ENCODE measurements at places on chromosomes 4 and X.
A peak's percentile ranks its signal among the peaks of the same experiment; 100 is the strongest.

DNA sequence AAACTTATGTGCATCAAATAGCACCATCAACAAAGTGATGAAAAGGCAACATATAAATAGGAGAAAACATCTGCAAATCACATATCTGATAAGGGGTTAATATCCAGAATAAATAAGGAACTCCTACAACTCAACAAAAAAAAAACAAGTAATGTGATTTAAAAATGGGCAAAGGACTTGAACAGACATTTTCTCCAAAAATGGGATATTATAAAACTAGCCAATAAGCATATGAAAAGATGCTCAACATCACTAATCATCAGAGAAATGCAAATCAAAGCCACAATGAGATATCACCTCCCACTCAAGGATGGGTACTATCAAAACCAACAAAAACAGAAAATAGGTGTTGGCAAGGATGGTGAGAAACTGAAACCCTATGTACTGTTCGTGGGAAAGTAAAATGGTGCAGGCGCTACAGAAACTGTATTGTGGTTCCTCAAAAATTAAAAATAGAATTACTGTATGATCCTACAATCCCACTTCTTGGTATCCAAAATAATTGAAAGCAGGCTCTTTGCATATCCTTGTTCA is 2.4 kb downstream of the DNAJB14 start:
- DNase-seq = no peak

DNA sequence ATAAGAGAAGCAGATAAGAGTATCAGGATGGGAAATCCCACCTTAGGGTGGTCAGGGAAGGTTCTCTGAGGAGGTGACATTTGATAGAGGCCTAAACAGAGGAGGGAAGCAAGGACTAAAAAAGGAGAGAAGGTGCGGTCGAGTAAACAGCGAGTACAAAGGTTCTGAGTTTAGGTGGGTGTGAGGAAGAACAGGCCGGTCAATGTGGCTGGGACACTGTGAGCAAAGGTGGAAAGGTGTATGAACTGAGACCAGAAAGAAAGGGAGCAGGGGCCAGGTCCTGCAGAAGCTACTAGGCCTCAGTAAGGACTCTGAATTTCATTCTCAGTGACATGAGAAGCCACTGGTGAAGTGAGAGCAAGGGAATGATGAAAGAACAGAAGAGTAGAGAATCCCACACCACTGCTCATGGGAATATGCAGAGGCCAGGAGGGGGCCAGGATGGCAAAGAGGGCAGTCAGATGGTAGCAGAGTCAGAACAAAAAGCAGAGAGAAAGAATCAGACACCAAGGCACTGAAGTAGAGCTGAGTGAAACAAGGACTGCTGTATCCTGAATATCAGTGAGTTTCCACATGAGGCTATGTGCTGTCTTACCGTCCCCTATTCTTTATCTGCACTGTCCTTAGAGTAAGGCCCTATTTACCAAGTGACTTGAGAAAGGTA is 18.0 kb downstream of the PRSS48 start:
- no peak for DNase-seq

- DNase-seq = no peak
Measured at GRCh38 chr4:10893395-10893794, 208.8 kb upstream of the CLNK start.

DNA sequence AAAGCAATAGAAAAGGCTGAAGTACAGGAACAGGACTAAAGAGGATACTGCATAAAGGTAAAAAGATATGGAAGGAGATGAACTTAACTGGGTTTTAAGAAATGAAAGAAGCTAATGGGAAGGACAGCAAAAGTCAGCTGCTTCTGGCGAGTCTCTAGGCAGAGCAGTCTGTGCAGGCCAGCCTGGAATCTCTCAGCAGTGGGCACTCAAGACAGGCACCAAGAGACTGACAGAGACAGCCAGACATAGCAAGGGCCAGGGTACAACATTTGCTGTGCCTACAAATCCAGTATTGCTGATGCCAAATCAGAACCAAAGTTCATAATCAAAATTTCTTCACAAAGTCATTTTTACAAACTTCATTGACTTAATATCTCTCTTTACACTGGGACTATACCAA is 62.4 kb downstream of the SPOCK3 start:
- no peak for DNase-seq

DNA sequence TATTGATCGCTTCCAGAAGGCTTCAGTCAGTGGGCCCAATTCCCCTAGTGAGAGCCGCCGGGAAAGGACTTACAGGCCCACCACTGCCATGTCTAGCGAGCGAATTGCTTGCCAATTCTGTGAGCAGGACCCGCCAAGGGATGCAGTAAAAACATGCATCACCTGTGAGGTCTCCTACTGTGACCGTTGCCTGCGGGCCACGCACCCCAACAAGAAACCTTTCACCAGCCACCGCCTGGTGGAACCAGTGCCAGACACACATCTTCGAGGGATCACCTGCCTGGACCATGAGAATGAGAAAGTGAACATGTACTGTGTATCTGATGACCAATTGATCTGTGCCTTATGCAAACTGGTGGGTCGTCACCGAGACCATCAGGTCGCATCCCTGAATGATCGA is 15.3 kb downstream of the MID2 start:
- DNase-seq = no peak

GRCh38 chrX:17380221-17380620 is 5.2 kb downstream of the NHS start:
- DNase-seq = no peak

DNA sequence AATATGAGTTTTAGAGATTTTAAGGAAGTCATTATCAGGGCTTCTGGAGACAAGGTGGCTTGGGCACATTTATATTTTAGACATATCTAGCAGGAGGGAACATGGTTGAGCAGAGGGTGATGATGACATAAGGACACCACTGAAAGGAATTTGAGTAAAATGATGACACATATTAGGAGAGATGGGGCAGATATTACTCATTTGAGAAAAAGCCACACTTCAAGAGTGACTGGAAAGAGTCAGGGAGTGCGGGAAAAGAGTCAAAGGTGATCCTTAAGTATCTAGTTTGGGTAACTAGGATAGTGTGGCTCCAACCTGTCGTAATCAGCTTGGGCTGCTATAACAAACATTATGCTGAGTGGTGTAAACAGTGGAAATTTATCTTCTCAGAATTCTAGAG is 377.7 kb downstream of the PACRGL start:
- no peak for DNase-seq

DNA sequence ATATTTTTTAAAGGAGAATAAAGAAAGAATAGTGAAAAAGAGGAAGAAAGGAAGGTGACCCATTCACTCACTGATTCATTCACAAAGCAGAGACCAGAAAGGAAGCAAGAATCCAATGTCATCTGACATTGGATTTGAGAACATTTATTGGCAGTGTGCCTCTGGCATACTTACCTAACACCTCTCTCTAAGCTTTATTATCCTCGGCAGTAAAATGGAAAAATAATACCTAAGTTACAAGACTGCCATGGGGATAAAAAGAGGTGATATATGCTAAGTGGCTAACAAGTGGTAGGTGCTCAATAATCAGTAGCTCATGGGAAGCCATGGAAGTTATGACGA is 41.6 kb upstream of the PPARGC1A start:
- no peak for DNase-seq

- DNase-seq = no peak
Measured at GRCh38 chrX:13939741-13940597, 89.7 kb downstream of the GEMIN8 start.

DNA sequence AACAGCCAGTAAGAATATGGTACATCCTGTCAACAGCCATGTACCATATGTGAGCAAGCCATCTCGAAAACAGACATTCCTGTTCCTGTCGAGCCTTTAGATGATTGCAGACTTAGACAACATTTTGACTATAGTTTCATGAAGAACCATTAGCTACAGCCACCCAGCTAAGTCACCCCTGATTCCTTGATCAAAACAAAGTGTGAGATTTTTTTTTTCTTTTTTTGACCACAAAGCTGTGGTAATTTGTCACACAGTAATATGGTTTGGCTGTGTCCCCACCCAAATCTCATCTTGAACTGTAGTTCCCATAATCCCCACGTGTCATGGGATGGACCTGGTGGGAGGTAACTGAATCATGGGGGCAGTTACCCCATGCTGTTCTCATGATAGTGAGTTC is 15.2 kb upstream of the HADH start:
- DNase-seq = no peak

DNA sequence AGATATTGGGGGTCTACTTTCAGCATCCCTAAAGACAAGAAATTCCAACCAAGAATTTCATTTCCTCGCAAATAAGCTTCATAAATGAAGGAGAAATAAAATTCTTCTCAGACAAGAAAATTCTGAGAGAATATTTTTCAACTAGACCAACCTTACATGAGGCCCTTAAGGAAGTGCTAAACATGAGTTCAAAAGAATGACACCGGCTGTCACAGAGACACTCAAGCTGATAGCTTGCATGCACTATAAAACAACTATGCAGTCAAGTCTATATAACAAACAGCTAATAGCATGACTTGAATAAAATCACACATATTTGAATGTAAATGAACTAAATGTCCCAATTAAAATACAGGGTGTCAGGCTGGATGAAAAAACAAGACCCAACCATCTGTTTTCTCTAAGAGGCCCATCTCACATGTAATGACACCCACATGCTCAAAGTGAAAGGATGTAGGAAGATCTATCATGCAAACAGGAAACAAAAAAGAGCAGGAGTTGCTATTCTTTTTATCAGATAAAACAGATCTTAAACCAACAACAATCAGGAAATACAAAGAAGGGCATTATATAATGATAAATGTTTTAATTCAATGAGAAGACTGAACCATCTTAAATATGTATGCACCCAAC is 27.2 kb downstream of the FAAH2 start:
- DNase-seq = no peak

- no peak for DNase-seq
Measured at GRCh38 chrX:39613482-39613995, 484.2 kb downstream of the BCOR start.

GRCh38 chr4:11367371-11367770 is 61.3 kb downstream of the HS3ST1 start:
- no peak for DNase-seq

DNA sequence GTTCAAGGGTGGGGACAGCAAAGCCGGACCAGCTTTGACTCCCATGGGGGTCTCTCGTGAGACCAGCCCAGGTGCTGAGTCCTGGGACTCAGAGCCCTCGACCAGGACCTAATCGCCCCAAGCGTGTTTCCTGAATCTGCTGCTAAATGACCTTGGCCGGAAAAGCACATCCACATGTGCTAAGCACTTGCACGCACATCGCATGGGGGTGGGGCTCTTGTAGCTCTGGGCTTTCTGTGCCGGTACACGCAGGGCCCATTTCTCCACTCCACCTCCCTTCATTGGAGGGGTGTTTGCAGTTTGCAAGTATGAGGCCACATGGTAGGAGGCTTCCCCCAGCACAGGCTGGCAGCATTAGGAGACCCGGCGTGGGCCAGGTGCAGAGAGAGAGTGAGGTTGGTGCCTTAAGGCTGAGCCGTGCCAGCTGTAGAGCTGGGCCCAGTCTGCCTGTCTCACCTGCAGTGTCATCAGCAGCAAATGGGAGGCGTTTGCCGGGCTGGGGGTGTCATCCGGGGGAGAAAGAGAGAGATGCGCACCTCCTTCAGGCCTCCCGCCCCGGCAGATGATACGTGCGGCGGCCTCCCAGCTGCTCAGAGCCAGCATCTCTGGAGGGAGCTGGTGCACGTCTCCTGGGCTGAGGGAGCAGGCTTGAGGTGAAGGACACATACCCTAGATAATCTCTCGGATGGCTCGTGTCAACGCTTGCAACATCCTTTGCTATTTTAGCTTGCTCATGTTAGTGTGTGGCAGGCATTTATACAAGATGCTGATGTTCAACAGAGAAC is 45.2 kb upstream of the CLCN4 start:
- peak; percentile 2 for DNase-seq

DNA sequence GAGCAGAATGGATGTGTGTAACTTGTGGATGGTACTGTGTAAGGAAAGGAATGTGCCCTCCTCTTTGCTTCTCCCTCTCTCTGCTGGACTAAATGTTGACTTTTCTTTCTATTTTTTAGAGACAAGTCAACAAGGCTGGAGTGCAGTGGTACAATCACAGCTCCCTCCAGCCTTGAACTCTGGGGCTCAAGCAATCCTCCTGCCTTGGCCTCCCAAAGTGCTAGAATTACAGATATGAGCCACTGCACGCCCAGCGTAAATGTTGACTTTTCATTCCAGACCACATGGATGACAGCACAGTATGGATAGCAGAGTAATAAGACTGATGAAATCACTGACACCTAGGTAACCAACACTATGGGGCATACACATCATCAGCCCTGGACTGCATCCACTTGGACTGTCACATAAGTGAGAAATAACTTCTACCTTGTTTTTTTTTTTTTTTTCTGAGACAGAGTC is 5.1 kb upstream of the RPS3A start:
- DNase-seq = no peak

- DNase-seq = no peak
Measured at GRCh38 chrX:112874614-112875013, 34.0 kb upstream of the AMOT start.

- DNase-seq = no peak
Measured at GRCh38 chrX:109040057-109040456, 303.7 kb upstream of the IRS4 start.

- no peak for DNase-seq
Measured at GRCh38 chr4:126405369-126405982, 1090.7 kb downstream of the FAT4 start.

GRCh38 chr4:70670332-70671014 is 4.2 kb upstream of the JCHAIN start:
- DNase-seq = no peak

DNA sequence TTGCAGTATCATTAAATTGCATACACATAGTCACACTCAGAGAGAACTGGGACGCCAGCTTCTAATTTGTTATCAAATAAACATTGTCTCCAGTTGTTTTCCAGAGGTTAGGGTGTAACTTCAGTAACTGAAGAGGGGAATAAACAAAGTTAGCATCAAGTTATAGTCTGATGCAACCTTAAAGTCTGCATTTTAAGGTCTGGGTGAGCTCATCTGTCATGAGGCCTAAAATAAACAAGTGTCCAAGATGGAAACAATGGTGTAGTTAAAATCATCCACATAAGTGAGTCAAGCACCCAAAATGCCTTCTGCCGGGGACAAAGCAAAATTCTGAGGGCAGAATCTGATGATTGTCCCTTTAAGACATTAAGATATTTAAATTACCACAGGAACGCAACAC is 70.3 kb upstream of the EMCN start:
- DNase-seq = no peak

DNA sequence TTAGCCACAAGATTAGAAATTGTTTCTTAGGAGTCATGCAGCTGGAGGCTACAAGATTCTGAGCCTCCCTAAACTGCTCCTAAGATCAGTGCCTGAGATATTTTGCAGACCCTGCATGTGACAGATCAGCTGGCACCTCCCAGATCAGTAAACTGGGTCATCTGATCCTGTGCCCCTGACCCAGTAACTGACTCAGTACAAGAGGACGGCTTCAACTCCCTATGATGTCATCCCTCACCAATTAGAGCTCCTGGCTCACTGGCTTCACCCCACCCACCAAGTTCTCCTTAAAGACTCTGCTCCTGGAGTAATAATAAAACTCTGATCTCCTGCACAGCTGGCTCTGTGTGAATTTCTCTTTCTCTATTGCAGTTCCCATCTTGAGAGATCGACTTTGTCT is 45.4 kb upstream of the PNPLA4 start:
- DNase-seq = no peak

DNA sequence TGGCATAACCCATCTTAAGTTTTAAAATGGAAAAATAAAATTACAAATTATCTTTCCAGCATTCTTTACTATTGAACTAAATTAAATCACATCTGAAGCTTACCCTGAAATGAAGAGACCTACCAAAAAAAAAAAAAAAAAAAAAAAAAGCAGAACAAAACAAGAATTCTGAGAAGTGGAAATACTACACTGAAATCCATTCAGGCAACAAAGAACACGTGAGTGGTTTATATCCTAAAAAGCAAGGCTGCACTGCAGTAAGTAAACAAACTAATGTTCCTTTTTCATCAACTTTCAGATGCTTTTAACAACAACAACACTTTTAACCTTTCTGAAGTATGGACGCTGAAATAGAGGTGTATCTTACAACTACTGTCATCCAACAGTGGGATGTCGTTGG is 7.5 kb downstream of the FRYL start:
- DNase-seq = no peak
